H1 (cell line): ENCODE measurements at places on chromosomes 3 and 15. TPM values are rescaled to one million over a fixed set of nuclear protein-coding genes. Genes with fewer than 3 reads are reported as not detected.
A peak's percentile ranks its signal among the peaks of the same experiment; 100 is the strongest.

BMF gene
- polyA plus RNA-seq, result 21.2 and 29.0 TPM in 2 replicates

DNA sequence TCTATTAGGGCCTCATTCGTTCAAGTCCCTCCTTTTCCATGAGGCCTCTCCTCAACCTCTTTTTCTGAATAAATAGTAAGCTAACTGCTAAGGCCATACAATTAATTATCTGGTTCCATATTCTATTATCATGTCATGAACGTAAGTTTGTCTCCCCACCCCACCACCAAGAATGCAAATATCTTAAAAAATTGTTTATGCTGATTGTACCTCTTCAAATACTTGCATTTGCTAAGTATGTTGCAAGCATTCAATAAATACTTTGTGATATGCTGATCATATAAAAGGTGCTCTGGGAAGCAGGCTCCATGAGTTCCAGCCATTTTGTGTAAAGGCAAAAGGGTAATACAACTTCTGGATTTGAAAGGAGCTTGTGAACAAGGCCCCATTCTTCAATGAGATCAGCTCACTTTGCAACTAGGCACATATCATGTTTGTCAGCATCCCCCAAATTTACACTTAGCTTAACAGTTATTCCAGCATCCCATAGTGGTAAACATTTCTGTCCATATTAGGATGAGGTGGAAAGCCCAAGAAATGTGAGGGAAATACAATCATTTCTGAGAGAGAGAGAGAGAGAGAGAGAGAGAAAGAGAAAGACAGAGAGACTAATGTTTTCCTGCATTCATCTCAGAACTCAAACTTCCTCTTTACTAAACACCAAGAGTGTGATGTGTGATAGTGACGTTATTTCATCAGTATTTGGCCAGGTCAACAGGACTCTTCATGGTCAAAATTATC is 33.2 kb downstream of the SLC12A8 start:
- no peak for DNase-seq

DNA sequence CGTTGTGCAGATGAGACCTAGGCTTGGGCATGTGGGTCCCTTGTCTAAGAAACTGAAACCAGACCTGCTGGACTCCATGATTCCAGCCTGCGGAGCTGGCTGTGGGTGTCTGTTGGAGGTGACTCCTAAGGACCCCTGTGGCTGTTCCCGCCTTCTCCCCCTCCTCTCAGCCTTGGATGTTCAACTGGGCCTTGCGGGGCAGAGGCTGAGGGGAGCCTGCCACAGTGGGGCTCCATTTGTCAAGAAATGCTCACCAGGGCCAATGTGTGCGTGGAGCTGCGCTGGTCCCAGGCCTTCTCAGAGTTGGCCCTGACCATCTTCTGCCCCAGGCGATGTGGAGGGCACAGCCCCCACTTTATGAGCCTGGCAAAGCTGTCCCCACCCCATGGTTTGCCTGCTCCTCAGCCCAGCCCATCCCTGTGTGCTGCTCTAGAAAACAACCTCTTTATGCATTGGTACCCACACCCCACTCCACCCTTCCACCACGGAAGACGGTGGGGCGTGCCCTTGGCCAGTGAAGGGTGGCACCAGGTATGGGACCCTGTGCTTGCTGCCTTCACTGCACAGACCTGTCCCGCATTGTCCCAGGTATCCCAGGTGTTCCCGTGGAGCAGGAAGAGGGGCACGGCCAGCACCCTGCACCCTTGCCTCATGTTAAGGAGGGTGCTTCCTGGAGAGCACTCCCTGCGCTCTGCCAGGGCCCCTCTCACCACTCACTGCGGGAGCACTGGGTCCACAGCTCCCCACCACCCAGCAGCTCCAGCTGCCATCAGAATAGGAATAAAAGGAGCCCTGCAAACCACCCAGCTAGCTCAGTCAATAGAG is 7.9 kb downstream of the MESP2 start:
- no peak for DNase-seq

DENND4A gene
- polyA plus RNA-seq, result 0.86 and 1.3 TPM in 2 replicates

CPEB1 gene
- 4.4 and 5.4 TPM in 2 replicates for polyA plus RNA-seq

SLC25A38 gene
- polyA plus RNA-seq, result 45.8 and 49.9 TPM in 2 replicates

DNA sequence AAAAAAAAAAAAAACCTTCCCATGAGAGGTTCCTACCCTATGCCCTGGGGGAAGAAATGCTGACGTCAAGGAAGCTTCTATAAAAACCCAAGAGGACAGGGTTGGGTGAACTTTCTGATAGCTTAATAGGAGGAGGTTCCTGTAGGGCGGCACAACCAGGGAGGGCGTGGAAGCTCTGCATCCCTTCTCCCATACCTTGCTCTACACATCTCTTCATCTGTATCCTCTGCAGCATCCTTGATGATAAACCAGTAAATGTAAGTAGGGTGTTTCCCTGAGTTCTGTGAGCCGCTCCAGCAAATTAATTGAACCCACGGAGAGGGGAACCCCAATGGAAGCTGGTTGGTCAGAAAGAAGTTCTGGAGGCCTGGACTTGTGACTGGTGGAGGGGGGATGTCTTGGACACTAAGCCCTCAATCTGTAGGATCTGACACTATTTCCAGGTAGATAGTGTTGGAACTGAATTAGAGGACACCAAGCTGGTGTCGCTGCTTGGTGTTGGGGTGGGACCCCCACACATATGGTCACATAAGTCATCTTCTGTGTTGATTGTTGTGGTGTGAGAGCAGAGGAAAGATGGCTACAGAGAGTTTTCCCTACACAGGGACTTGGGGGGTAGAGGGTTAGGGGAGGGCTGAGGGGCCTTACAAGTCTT is 91.5 kb downstream of the ST6GAL1 start:
- DNase-seq, result peak; percentile 32

PPP1R14D gene
- not detected in 2 replicates for polyA plus RNA-seq

GRCh38 chr15:38878026-38878425 is 313.4 kb upstream of the RASGRP1 start:
- DNase-seq, result no peak

- DNase-seq, result no peak
Observed at GRCh38 chr3:123276346-123277006, 74.7 kb downstream of the SEC22A start.

- DNase-seq, result no peak
Observed at GRCh38 chr3:195802795-195803194, 8.9 kb downstream of the MUC4 start.

GRCh38 chr15:29270169-29270955 is 740 bp upstream of the NSMCE3 start:
- no peak for DNase-seq

DNA sequence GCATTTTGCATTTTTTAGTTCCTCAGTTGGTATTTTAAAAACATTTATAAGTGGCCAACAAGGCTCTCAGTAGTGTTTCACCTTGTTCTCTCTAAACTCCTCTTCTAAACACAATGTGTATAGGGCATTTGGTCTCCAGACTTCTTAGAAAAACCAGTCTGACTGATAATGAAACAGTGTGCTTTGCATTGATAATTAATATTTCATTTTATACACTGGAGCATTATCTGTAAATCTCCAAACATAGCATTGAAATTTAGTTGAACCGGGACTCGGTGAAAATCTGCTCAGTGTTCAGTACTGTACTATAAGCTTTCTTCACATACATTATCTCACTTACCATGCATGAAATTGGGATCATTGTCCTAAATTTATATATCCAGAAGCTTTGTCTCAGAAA is 53.6 kb downstream of the SETD5 start:
- no peak for DNase-seq

GRCh38 chr3:11060500-11061251 is 68.1 kb downstream of the SLC6A1 start:
- peak; percentile 89 for DNase-seq

DNA sequence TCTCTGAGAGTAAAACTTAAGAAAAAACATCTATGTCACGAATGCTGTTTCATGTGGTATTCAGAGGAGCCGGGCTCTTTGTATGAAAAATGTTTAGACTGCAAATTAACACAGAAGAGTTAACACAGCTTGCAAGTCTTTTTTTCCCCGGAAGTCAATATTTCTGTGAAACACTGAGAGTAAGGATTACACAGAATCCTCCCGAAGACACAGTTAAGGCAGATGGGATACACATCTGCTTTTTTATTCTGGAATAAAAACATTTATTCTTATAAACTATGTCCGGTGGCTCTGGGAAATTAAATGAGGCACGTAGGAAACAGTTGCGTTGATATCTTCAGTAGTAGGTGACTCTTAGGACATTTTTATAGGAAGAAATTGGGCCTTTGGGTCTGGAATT is 180.6 kb downstream of the PTPRG start:
- no peak for DNase-seq

GRCh38 chr3:55165704-55166405 is 238.0 kb upstream of the LRTM1 start:
- no peak for DNase-seq

- DNase-seq, result no peak
Observed at GRCh38 chr3:414063-414462, 217.5 kb downstream of the CHL1 start.

DNA sequence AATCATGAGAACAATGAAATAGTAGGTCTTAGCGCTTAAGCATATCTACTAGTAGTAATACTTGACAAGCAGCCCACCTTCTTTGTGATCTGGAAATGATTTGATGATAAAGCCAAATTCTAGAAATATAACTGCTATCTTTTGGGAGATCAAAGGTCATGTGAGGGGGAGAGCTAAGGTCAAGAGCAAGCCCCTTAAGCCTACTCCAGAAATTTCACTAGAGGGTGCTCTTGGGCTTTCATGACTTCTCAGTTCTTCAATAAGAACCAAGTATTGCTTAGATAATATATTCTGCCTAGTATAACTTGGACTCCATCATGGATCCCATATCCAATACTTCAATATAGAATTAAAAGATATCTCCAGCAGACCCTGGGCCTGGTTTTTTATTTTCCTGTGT is 319.6 kb downstream of the ZBTB20 start:
- peak; percentile 1 for DNase-seq

DNA sequence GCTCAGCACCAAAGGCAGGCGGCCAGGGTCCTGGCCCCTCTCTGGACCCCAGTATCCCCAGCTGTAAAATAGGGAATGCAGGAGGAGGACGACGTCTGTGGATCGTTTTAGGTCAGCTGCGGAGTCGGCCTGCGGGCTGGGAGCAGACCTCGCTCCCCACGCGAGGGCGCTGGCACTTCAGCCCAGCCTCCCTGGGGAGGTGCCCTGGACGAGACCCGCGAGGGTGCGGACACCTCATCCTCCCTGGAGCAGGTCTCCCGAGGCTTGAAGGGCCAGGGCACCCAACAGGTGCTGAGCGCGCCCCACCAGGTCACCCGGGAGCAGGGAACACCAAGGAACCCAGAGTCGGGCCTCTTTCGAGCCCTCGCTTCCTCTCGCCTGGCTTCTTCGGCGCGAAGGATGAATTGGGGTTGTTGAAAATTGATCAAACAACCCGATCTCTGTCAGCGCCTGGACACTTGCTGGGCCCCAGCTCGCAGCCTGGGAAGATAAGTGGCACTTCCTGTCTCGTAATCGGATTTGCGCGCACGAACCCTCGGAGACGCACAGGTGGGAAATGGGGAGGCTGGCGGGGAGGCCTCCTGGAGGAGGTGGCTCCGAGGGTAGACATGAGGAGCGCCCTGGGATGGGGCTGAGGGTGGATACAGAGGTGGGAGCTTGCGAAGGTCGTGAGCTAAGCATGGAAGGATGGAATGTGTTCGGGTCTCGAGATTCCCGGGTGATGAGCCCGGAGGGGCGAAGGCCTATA is 588 bp upstream of the VIPR1 start:
- peak; percentile 76 for DNase-seq

DNA sequence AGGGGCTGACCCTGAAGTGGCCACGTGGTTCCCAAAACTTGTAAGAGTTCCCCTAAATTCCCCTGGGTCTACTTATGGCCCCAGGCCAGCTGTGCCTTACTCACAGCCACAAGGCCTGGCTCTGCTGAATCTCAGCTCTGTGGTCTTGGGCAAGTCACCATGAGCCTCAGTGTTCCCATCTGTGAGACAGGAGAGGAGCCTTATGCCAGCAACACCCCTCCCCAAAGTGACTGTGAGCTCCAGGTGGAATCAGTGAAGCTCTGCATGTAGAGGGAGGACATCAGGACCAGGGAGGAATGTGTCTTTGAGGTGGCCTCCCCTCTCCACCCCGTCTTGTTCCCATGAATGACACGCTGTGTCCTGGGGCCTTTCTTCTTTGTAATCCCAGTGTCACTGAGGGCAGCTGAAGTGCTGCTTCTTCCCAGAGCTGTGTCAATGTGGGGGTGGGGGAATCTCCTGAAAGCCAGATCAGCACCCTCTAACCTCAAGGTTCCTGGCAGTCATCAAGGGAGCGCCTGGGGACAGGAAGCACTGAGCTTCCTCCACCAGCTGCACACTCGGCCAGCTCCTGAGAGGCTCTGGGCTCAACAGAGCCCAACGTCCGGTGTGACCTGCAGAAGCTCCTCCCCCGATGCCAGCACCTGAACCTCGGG is 258.9 kb downstream of the UACA start:
- no peak for DNase-seq

IMPG2 gene
- polyA plus RNA-seq, result 0.02 and 0.03 TPM in 2 replicates

LRRC2 gene
- polyA plus RNA-seq, result 1.2 and 1.4 TPM in 2 replicates

ISY1 gene
- 27.8 and 38.7 TPM in 2 replicates for polyA plus RNA-seq

DNA sequence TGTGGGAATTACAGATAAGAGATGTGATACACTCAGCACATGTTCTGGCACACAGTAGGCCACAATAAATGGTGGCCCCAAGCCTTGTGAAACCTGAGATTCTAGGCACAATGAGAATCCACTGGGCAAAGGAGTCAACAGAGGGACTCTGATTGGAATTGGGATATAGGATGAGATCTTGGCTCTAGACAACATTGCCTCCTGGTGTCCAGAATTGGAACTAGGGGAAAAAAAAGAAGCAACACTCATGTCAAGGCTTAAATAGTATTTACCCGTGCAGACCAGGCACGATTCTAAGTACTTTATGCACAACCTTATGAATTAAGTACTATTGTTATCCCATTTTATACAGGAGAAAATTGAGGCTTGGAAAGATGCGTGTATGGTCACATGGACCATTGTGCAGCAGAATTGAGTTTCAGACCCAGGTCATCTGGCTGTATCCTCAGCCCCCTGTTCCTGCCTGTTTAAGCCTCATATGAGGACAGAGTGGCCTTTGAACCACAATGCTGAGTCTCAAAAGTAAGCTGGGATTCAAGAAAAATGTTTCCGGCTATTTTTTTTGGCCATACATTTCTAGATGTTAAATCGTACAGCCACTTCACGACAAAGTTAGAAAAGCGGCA is 124.8 kb downstream of the SV2B start:
- no peak for DNase-seq

CD80 gene
- 0.03 and 0.11 TPM in 2 replicates for polyA plus RNA-seq

- DNase-seq, result no peak
Observed at GRCh38 chr15:85718271-85718971, 76.3 kb downstream of the KLHL25 start.

ASB14 gene
- polyA plus RNA-seq, result not detected in 2 replicates

DNA sequence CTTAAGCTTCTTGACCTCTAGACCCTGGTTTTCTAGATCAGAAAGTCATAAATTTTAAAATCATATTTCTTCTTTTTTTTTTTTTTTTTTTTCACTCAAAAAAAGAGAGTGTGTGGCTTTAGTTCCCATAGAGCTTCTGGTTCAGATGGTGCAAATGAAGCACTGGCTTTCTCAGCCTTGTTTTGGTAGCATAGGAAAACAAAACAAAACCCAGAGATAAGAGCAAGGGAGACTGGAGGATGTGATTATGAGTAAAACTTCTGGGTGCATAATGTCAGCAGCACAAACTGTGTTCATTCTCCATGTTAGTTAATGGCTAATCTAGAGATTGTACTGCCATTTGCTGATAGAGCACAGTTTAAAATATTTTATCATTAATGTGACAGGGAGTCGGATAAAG is 55.4 kb downstream of the RARB start:
- DNase-seq, result no peak

- no peak for DNase-seq
Observed at GRCh38 chr3:153399636-153400035, 237.6 kb downstream of the RAP2B start.
